ENCODE measurements at places on chromosomes 3 and 15.

DNA sequence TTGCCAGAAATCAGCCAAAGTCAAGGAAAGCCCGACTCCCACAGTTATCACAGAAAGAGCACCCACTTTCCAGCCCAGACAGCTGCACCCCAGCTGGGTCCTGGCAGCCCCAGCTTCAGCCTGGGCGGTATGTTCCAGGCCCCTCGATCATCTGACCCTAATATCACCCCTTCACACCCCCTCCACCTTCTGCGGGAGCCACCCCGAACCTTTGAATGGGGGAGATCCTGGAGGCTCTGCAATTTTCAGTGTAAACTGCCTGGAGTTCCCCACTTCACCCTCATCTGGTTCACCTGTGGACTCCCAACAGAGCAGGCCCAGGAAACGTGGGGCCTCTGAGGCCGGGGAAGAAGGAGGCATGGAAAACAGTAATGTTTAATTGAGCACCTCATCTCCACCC is 5.9 kb downstream of the PRSS50 start:
- no peak for DNase-seq

DNA sequence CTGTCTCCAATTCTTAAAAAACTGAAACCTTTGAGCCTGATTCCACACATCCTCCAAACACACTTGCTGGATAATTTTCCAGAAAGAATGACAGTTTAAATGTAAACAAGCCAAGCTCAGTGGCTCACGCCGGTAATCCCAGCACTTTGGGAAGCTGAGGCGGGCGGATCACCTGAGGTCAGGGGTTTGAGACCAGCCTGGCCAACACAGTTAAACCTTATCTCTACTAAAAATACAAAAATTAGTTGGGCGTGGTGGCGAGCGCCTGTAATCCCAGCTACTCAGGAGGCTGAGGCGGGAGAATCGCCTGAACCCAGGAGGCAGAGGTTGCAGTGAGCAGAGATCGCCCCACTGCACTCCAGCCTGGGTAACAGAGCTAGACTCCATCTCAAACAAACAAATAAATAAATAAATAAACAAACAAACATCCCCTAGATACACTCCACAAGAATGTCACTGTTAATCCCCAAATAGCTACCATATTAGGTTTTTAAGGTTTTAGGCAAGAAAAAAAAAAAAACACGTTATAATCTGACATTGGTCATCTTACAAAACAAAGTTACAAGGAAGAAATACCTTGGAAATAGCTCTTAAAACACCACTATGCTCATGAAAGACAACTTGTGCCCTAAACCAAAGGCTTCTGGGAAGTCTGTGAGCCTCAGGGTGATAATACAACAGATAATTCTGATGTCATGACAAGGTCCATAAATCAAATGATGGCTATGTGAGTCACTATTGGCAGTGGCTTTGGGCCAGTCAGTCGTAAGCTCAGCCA is 13.2 kb downstream of the TNIK start:
- no peak for DNase-seq

DNA sequence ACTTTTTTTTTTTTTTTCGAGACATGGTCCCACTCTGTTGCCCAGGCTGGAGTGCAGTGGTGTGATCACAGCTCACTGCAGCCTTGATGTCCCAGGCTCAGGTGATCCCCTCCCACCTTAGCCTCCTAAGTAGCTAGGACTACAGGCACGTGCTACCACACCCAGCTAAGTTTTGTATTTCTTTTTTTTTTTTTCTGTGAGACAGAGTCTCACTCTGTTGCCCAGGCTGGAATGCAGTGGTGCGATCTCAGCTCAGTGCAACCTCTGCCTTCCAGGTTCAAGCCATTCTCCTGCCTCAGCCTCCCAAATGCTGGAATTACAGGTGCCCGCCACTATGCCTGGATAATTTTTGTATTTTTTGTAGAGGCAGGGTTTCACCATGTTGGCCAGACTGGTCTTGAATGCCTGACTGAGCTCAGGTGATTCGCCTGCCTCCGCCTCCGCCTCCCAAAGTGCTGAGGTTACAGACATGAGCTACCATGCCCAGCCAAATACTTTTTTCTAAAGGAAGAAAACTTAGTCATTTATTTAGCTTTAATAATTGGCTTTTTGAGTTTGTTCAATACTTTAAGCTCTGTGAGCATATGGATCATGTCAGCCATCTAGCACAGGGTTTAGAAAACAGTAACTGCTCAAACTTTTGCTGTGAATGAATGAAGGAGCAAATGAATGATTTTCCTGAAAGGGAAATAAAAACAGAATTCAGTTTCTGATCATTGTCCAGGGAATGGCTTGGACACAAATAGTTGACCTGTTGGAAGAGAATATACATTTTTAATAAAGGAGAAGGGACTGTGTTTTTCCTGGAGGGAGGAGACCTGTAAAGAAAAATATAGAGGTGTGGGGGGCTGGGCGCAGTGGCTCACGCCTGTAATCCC is 26.0 kb downstream of the UBE2E1 start:
- no peak for DNase-seq

GRCh38 chr15:99550077-99550476 is 15.7 kb upstream of the MEF2A start:
- no peak for DNase-seq

GRCh38 chr3:38151667-38152265 is 13.3 kb downstream of the MYD88 start:
- DNase-seq, result no peak

GRCh38 chr15:67118808-67119207 is 53.4 kb downstream of the SMAD3 start:
- no peak for DNase-seq

DNA sequence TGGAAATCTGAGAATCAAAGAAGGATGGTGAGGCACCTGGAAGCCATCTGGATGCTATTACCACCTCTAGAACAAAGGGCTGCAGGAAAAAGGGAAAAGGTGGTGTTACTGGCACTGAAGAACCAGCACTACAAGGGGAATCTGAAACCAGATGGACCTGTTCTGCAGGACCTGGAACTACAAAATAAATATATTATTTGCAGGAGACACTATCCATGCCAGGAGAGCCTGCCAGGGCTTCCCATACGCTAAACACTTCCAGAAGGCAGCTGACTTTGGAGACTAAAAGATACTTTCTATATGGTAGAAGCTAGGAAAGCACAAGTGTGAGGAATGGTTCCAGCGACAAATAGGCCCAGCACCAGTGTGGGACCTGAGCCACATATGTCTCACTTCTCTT is 83.4 kb upstream of the POU1F1 start:
- DNase-seq, result no peak

- no peak for DNase-seq
Observed at GRCh38 chr3:136055491-136055890, 90.0 kb downstream of the PPP2R3A start.

GRCh38 chr15:39313881-39314280 is 267.0 kb upstream of the THBS1 start:
- no peak for DNase-seq

- no peak for DNase-seq
Observed at GRCh38 chr3:195897081-195897852, 11.1 kb downstream of the TNK2 start.

- no peak for DNase-seq
Observed at GRCh38 chr3:26719134-26719533, 96.6 kb downstream of the LRRC3B start.

GRCh38 chr3:113103588-113103987 is 107.8 kb upstream of the BOC start:
- no peak for DNase-seq

DNA sequence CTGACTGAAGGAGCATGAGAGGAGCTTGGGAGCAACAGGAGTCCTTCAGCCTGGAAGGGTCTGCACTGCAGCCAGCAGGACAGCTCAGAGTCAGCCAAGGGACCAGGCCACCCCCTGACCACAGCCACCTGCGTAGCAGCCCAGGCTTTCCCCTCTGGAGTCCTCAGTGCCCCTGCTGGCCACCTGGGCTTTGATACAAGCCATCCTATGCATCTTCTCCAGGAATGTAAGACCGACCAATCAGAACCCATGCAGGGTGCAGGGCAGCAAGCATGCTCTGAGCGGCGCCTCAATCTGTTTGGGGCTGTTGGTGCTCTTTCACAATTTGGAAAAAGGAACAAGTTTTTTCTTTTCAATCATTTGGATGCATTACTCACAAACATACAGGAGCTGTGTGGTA is 52.0 kb downstream of the DZIP1L start:
- no peak for DNase-seq

DNA sequence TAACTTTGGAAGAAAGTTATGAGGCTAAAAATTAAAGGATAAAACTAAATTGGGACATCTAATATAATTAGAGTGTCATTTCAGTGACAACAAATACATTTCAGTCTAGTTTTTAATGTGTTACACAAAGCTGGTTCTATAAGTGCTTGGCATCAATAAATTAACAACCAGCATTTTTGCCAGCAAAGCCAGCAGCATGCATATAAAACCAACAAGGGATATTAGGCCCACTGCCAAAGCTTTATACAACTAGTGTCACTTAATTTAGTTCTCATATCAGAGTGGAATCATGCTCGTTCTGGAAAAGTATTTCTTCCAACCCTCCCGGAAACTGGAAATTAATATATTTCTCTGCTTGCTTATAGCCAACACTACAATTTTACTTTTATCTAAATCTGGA is 88.8 kb downstream of the THBS1 start:
- no peak for DNase-seq

DNA sequence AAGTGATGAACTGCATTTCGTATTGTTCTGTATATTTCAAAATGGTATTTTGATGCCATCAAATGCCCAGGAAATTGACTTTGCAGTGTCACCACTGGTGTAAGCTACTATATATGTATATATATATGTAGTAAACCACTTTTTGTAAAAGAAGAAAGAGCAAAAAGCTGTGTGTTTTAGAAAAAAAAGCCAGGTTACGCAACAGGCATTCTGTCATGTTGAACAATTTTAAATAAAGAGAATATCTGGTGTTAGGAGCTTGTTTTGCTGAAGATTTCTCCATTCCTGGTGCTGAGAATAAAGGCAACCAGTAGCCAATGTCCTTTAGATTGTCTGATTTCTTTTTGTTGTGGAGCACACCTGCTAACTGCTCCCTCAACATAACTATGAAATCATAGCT is 3.7 kb upstream of the ABHD10 start:
- DNase-seq, result no peak

GRCh38 chr3:162317046-162317445 is 820.4 kb downstream of the OTOL1 start:
- no peak for DNase-seq

GRCh38 chr3:98004721-98005120 is 30.4 kb downstream of the GABRR3 start:
- no peak for DNase-seq

DNA sequence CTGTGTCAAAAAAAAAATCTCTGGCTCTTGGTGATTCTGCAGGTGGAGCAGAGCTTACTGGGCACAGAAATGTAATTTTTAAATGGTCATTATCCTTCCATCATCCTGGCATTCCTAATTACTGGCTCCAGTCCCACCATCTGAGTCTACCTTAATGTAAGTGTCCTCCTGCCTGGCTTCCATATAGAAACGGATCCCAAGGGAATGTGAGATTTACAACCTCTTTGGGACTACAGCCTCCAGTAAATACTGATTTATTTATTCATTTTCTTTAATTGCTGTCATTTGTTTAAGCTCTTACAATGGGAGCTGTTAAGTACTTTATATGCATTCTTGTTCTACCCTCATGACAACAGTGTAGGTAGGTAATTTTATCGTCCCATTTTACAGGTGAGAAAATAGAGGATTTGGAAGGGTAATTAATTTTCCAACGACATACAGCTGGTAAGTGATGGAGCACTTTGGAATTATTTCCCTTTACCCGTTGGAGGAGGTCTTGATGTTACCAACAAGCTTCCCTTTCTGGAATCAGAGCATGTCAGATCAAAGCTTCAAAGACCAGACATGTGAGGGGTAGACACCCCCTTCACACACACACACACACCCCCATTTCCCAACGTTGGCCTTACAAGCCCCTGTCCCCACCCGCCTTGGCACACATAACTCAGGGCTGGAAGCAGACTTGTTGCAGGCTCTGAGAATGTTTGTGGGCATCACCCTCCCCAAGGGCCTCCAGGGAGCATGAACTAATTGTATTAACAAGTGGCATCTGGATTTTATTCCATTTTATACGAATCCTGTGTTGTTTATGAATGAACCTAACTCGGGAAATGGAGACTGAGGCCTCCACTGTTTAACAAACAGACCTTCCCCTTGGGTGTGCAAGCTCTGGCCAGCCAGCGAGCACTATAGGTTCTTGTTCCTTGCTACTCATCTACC is 116.9 kb downstream of the ALDH1A2 start:
- no peak for DNase-seq

DNA sequence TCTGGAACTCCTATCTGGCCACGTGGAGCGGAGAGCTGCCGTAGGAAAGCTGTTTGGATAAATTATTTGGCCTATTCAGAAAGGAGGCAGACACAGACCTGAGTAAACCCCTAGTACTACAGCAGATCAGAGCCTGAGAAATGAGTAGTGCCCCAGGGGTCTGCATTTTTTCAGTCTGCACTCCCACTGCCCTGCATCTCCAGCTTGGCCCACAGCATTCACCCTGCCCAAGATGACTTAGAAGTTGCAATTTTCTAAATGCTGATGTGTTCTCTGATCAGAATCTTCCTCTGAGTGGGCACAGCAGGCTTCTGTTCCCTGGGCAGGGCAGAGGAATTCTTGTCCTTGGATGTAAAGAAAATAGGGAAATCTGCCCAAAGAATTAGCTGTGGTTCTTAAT is 55.1 kb upstream of the PIK3CB start:
- no peak for DNase-seq

- DNase-seq, result no peak
Observed at GRCh38 chr3:17059989-17060550, 175.3 kb downstream of the PLCL2 start.

- peak; percentile 12 for DNase-seq
Observed at GRCh38 chr3:46406788-46407611, at the start of the genes CCR5AS and CCRL2. Gene CCR5AS (minus strand): TSS chr3:46407066. Gene CCRL2 (plus strand): TSS chr3:46407259. CDS start chr3:46408080, 821 bp downstream.

DNA sequence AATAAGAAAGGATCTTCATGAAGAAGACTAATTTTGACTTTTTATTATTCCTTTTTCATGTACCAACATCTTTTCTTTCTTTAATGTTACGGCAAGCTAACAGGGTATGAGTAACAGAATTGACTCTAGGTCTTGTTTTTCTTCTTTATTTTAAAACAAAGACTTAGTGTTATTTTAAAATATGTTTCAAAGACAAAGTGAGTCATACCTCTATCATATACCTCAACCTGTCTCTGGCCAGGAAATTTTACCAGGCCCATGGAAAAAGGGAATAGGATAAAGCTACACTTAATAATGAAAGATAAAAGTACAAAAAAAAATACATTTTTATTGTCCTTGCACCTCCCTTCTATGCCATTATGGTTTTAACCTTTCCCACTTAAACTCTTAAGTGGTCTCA is 57.4 kb downstream of the ZNF148 start:
- no peak for DNase-seq

All from activated CD4-positive, alpha-beta T cell treated with anti-CD3 and anti-CD28 coated beads, Interleukin-2, amount 50 U/mL, for 1 hour (primary cell).